Suppressor macrophage (primary cell): ENCODE measurements at places on chromosomes 3 and 15.

GRCh38 chr3:62131620-62132019 lies 241.7 kb downstream of the FEZF2 start:
- no peak for DNase-seq

DNA sequence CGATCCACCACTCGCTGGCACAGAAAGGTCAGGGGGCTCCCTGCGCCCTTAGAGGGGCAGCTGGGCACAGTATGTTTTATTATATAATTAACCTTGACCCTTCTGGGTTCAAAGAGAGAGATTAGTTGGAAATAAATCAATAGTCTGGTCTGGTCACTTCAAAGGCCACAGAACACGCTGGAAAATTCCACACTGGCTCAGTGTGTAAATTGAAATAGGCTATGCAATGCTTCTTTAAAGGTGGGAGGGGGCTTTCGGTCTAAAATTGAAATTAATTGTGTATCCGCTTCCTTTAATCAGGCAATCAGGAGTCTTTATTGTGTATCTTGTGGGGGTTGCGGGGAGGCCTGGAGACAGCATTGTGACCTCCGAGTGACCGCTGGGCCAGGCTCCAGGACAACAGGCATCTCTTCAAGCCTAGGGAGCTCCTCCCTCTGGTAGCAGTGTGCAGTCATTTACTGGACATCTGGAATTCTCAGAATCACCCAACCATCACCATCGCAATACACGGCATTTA lies 8.0 kb downstream of the RNU5B-1 start:
- no peak for DNase-seq

DNA sequence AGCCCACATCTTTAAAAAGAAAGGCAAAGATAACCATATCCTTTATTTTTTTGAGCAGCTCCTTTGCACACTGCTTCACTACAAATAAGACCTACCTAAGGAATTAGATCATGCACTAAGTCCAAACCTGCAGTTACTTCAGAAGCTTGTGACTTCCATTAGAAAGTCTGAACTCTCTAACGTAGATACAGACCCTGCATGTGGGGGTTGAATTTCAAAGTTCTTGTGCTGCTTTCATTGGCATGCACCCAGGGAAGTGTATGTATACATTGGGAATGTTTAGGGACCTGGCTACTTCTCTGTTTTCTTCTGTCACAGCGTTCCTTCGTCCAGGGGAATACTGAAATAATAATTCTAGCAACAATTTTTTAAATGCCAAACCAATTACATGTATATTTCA lies 185.2 kb upstream of the IL12A start:
- DNase-seq: no peak

- DNase-seq: no peak
Measured at GRCh38 chr15:87722941-87723691, 533.4 kb downstream of the NTRK3 start.

DNA sequence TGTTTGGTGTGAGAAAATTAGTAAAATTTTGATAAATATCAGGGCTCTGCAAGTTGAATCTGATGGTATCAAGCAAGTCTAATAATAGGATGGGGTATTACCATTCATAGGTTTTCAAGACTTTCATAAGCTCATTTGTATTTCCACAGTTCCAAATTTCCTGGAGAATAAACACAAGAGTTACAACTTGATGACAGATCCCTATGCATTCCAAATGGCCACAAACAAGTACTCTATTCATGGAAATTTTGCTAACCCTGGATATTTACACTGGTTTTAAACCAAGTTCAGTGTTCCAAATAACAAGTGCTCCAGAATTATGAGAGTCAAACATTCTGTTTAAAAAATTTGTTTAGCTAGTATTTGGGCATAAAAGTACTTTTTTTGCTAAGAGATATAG lies 75.0 kb upstream of the CNTN6 start:
- DNase-seq: no peak

GRCh38 chr15:40060236-40060961 lies 21.4 kb upstream of the SRP14 start:
- no peak for DNase-seq

DNA sequence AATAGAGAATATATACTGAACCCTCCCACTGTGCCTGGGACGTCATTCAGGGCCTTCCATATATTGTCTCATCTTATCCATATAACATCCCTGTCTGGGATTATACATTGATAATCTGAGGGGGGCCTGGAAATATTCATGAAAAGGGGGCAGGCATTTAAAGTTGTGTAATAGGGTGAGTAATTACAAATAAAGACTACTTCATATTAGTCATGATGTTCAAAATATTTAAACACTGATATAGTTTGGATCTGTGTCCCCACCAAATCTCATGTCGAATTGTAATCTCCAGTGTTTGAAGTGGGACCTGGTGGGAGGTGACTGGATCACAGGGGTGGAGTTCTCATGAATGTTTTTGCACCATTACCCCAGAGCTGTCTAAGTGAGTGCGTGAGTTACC lies 97.8 kb downstream of the AQP9 start:
- DNase-seq: no peak

- no peak for DNase-seq
Measured at GRCh38 chr3:85586018-85586417, 627.2 kb downstream of the CADM2 start.

DNA sequence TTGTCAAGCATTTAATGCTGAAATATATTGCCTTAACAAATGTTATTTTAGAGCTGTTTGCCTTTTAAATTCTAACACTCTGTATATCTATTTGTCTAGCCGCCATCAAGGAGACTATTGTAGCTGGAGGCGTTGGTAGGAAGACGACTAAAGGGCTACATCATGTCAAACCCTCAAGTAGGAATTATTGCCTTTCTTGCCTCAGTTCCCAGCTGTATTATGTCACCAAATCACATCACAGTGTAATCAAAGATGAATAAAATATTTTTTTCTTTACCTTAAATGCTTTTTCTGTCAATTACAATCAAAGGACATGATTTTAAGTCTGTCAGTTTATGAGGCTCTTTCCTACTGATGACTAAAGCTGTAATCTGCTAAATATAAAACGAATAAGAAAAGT lies 233.1 kb downstream of the ZIC4 start:
- no peak for DNase-seq

DNA sequence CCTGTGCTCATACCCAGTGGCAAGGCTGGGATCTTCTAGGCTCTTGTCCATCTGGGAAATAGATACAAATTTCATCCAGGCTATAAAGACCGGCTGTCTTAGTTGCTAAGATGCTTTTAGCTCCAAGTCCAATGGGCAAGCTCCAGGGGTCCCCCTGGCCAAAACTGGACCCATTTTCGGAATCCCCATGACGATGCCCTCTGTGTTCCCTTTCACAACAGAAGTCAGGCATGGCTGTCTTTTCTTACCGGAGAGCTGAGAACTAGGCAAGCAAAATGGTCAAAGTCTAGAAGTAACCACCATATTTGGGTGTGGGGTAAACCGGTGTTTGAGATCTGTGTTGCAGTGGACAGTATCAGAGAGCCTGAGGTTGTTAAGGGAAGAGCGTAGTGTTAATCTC lies 1.0 kb downstream of the GLYCTK start:
- DNase-seq: no peak

GRCh38 chr3:193932576-193932975 lies 203.4 kb upstream of the HES1 start:
- peak; percentile 31 for DNase-seq

- peak; percentile 41 for DNase-seq
Measured at GRCh38 chr15:85312486-85312885, 67.9 kb upstream of the AKAP13 start.

GRCh38 chr15:93830221-93831080 lies 400.9 kb upstream of the MCTP2 start:
- no peak for DNase-seq

DNA sequence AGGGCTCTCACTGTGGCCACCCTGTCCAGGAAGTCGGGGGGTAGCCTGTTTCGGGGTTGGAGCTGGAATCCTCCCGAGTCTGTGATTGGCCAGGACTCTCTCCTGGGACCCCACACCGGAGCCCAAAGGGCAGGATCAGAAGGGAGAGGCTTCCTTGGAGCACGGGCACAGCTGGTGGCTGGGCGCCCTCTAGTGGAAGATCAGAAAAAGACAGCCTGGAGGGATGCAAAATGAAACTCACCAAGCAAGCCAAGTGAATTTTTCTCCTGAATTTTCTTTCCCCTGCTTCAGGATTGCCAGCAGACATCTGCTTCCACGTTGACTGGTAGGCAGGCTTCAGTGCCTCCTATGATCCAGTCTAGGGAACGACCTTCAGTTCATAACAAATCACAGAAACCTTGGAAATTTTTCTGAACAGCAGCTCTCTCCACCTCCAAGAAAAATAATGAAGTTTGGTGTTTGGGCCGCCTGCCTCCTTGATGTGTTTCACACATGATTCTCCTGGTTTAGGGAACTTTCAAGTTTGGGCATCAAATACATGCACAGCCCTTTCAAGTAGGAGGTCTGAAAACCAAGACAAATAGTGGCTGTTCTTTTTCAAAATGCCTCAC lies 224.6 kb downstream of the VPS13C start:
- DNase-seq: peak; percentile 64

DNA sequence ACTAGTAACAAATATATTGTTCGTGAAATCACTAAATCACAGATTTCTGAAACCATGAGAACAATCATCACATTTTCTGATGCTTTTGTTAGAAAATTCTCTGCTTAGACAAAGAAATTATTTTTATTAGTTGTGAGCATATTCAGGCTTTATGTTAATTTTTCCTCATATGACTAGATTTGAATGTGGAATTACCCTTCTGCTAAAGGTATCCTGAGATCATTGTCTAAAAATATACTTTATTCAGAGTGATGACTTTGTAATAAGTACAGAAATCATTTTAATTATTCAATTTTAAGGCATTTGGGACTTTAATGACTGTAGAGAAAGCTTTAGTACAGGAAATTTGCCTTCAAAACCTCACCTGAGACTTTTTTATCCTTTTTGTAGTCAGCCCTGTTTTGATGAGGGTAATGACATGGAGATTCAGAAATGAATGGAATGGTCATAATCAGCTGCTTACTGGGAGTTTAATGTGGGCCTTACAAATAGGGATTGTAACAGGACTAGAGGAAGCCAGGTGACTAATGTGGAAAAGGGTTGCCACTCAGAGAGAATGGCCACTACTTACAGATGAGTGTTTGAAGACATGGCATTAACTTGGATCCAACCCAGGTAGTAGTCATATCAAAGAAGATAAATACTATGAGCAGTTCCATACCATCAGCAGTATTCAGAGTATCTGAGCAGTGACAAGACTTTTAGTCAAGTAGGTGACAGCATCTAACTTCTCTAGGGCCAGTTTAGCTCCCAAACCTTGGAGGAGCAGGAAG lies 148.3 kb downstream of the MBNL1 start:
- DNase-seq: no peak

GRCh38 chr15:62637950-62638619 lies 404.5 kb upstream of the TPM1 start:
- DNase-seq: no peak

DNA sequence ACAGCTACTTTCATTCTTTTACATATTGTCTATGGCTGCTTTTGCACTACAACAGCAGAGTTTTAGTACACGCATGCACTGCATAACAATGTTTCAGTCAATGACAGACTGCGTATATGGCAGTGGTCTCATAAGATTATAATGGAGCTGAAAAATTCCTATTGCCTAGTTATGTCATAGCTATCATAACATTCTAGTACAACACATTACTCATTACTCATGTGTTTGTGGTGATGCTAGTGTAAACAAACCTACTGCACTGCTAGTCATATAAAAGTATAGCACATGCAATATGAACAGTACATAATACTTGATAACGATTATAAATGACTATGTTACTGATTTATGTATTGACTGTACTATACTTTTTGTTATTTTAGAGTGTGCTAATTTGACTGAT lies 47.9 kb downstream of the QTRT2 start:
- no peak for DNase-seq

GRCh38 chr15:71610728-71611552 lies 199.4 kb upstream of the NR2E3 start:
- DNase-seq: no peak

DNA sequence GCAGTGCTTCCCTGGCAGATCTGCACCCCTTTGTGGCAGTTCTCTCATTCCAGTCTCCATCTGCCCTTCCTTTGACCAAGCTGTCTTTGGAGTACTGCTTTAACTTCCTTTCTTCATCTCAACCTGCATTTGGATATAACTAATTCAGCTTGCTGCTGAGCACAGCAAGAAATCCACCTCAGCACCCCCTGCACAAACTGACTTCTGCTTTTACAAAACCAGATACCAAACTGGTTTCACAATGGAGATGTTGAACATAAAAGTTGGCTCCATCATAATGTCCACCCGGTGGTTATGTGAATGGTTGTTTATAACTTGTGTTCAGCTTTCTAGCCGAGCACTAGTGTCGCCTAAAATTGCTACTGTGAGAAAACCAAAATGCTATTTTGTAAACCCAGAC lies 341.1 kb upstream of the SEMA6D start:
- no peak for DNase-seq

DNA sequence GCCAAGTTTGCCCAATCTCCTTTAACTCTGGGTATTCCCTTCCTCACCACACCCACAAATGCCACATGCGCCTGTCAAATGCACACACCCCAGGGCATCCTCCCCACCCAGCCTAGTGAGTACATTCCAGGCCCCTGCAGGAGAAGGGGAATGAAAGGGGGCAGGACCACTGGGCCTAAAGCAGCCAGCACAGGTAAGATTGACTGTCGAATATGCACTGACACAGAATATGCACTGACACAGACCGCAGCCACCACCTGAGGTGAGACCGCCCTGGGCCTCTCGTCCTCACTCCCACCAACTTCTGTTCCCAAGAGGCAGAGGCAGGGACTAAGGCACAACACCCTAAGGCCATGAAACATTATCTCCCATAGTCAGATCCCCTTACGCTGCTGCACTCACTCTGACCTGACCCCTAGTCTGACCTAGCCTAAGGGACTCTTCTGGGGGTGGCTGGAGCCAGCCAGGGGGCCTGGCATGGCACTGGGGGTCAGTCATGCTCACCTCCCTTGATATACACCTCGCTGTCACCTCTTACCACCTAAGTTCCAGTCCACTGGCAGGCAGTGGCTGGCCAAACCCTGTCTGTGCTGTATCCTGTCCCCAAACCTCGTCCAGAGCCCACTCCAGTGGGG lies 10.8 kb downstream of the AP3B2 start:
- no peak for DNase-seq

DNA sequence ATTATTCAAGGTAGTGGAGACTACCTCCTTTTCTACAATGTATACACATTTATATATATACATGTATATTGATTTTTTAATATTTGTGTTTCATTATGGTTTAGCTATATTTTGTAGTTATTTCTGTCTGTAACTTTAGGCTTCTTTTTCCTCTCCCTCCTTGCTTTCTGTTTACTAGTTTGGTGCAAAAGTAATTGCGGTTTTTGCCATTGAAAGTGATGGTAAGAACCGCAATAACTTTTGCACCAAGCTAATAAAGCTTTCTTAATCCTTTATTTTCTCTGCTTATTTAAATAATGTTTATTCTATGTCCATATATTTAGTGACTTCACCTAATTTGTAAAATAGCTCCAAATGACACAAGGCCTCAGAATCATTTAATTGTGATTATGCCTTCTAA lies 195.3 kb upstream of the PLSCR5 start:
- no peak for DNase-seq

GRCh38 chr3:30347679-30348216 lies 258.7 kb upstream of the TGFBR2 start:
- DNase-seq: no peak

GRCh38 chr3:98734735-98735134 lies 28.4 kb upstream of the ST3GAL6 start:
- no peak for DNase-seq
